ENCODE measurements at places on chromosomes 2 and 18.

GRCh38 chr2:1745171-1746023 lies 1.1 kb upstream of the PXDN start:
- DNase-seq = no peak

DNA sequence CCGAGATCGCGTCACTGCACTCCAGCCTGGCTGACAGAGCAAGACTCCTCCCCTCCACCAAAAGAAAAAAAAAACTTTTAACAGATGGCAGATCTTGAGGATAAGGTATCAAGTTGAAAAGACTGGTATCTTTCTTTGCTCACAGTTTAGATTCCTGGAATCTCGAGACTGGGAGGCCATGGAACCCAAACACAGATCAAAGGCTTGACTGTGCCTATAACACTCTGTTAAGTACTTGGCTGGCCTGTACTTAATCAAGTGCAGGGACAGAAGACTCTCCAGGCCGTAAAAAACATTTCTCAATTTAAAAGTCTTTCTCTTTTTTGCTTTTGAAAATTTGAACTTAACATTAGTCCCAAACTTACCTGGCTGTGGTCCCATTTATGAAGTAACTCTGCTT lies 107.1 kb upstream of the ZNF516 start:
- DNase-seq = no peak

- no peak for DNase-seq
These were observed 246.5 kb downstream of the MYCN start for GRCh38 chr2:16186661-16187481.

DNA sequence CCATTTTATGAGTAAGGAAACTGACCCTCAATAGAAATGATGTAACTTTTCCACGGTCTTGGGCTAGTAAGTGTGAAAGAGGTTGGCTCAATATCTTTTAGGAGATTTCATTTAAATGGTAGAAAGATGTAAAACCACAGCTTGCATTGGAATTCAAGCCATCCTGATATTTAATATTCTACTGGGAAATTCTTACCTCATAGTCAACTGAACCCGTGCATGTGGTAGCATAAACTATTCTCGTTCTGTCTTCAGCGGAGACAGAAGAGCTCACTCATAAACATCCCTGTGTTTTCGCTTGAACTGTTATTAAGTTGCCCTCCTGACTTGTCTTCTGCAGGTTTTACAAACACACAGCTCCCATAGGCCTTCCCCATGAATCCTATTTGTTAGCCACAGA lies 8.5 kb upstream of the SPATS2L start:
- peak; percentile 56 for DNase-seq

DNA sequence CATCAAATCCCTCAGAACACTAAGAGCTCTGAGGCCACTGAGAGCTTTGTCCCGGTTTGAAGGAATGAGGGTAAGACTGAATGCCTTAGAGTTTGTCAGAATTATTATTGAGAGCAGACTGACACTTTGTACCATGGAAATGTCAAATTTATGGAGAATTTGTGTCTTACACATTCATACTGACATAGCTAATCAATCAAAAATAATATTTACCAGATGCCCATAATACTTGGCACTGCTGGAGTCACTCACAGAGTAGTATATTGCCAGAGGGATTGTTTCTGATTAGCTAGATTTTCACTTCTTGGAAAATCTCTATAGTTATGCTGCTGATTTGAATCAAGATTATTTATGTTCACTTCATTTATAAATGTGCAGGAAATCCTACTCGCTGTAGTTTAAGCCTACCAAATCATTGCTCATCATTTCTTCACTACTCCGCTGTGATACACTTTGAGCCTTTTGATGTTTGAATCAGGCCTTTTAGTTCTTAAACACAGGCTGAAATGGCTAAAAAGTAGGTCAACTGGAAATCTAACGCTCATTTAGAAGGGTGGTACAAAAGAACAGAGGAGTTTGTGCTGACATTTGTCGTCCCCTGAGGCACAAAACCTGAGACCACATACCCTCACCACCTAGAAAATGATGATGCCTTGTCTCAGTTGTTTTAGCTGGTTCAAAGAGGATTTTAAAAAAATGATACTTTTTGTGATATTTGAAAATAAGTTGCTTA lies 96.1 kb upstream of the CSRNP3 start:
- DNase-seq = no peak

DNA sequence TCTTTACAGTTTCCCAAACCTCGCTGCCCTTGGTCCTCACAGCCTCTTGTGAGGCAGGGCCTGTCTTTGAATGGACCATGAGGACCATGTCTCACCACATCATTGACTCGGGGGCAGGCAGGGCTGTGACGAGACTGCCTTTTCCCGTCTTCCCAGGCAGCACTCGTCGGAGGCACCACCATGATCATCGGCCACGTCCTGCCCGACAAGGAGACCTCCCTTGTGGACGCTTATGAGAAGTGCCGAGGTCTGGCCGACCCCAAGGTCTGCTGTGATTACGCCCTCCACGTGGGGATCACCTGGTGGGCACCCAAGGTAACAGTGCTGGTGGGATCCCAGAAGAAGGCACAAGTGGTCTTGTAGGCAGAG lies 45.7 kb upstream of the MAPRE3 start:
- no peak for DNase-seq

DNA sequence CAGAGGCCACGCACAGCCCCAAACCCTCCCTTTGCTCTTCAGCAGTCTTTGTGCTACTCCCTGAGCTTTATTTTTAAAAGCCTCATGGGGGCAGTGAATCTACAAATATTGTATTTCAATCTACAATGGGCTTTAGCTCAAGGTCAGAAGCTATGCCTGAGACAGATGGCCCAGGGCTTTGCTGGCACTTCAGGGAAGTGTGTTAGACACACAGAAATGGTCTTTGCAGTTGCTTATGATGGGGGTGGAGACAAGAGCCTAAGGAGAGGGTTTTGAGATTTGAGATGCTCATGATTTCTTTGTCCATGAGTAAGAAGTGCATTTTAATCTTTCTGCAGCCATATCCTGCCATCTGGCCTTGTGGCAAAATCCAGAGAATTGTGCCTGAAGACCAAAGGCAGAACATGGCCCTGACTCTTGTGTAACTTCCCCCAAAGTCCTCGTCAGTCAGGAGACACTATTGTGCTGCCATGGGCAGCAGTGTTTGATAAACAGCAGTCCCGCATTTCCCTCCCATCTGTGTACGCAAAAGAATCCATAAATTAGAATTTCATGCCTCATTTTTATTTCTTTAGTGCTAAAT lies 92.6 kb downstream of the VAPA start:
- no peak for DNase-seq

DNA sequence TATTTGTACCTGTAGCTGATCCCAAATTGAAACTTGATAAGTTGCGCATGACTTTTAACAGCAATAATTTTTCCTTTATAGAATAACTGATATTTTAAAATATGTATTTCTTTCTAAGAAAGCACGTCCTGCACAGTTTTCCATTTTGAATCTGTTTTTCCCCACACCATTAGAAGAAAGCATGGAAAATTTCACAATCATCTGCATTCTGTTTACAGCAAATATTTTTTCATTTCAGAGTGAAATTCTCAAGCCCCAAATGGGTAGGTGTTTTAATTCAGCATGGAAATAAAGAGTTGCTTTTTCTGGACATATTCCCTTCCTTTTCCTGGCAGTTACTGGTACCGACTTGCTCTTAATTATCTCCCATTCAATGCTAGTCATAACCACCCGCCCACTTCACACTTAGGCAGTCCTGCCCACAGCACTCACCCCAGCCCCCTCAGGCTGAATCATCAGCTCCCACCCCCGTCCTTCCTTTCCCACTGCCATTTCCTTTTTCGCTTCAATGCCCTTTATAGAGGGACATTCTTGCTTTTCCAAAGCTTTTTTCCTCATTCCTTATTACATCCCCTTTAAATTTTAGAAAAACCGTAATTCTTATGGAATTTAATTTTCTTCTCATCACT lies 89.2 kb upstream of the GLS start:
- peak; percentile 52 for DNase-seq

DNA sequence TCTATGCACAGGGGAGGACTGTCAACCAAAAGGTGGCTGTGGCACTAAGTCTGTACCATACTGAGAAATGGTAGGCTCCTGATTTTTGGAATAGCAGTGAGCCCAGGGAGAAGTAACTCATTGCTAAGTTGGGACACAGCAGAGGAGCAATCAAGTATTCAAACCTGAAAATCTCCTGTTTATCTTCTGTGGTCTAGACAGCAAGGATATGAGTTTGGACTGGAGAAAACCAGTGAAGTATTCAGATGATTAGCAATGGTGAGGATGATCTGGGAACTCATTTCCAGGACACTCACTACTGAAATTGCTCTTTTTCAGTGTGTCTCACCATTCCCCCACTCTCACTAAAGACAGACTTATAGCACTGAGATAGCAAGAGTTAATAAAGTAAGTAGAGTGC lies 112.0 kb downstream of the GULP1 start:
- DNase-seq = no peak

DNA sequence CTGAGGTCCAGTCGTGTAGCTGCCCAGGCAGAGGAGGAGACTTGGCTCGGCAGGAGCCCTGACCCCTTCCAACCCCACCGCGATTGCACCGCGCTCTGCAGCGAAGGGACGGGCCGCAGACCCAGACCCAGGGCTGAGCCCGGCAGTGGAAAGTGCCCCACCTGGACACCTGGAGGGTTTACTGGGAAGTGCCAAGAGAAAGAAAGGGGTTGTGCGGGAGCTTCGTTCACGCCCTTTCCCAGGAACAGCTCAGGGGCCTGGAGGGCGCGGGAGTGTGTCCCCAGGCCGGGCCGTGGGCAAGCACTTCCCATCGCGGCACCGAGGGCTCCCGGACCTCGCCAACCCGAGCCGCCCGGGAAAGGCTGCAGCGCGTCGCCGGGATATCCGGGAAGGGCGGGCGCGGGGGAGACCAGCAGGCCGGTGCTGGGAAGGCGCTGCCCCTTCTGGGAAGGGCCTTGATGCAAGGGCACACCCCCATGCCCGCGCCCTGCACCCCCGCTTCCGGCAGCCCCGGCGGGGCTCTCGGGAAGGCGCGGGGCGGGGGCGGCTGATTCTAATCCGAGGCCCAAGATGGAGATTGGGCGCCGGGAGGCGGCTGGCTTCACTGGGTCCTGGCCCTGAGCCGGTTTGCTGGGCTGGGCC lies 36.1 kb upstream of the MRPL33 start:
- DNase-seq = peak; percentile 38

- no peak for DNase-seq
These were observed 58.9 kb upstream of the SLC1A4 start for GRCh38 chr2:64930258-64930671.

DNA sequence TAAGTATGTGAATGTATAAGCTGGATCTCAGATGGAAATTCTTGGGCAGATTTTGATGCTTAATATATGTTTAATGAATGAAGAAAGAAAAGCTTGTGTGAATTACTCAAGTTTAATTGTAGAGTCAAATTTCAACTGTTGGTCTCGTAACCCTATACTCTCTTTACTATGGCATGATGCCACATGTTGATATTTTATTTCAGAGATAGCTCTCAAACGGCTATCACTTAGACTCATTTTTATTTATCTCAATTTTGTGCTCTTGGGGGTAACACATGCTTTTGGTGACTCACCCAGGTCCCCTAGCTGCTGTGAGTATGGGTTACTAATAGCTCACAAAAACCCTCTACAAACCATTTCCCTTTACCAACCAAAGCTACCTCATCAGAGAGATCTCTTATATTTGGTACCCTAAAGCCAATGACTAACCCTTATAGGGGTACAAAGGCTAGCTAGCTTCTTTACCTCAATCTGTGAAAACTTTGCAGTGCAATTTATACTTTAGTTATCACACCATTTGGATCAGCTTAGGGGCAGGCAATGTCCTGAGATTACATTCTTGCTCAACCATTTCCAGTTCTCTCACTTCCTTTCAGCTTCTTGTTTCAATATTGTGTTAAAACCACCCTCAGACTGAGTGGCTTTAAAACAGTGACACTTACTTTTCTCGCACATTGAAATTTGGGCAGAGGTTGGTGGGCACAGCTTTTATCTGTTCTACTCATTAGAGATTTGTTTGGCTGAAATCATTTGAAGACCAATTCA lies 240.3 kb downstream of the CDH7 start:
- no peak for DNase-seq

DNA sequence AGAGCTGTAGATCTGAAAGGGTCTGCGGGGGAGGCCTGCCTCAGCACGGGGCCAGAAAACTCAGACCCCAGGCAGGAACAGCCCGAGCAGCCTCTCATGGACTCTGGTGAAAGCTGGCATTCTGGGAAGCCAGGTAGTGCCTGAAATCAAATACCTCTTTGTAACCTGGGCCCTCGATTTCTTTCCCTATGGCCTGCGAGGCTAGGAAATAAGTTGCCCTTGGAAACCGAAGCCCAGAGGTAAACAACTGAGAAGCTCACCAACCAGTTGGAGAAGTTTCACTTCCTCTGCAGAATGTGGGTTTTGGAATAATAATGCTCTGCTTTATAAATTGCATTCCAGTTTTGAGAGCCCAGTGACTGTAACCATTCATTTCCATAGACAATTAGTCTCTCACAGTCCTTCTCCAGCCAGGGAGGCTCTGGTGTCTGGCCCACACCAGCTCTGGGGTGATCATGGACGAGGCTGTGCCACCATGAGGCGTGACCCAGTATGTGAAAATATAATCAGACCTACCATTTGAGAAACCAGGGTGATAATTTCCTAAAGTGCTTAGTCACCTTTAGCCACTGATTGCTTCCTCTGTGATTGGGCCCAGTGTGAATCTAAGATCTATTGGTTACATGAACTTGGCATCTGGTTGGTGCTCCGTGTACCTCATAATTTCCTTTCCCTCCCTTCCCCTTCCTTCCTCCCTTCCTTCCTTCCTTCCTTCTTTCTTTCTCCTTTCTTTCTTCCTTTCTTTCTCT lies 133.1 kb upstream of the PELI1 start:
- no peak for DNase-seq

DNA sequence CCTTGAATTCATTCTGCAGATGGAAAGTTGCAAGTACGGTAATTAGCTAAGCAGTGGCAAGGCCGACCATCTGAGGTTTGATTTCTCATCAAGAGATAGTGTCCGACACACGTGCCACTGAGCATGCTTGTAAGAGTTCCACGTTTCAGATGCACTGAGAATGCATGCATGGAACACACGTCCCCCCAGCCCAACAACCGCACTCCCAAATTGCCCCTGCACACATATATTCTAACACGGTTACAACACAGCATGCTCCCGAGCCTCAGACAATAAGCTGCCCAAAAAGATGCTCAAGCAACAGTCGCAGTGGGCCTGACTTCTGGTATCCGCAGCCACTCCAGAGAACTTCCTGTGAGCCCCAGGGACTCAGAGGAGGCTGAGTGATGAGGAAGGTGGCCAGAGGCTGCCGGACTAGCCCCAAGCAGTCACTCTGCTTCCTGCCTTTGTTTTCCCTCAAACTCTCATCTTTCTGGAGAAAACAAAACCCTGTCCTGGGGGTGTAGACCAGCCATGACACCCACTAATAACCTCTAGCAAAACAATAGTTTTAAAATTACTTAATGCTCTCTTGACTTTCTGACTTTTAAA lies 204.0 kb downstream of the TGIF1 start:
- no peak for DNase-seq

DNA sequence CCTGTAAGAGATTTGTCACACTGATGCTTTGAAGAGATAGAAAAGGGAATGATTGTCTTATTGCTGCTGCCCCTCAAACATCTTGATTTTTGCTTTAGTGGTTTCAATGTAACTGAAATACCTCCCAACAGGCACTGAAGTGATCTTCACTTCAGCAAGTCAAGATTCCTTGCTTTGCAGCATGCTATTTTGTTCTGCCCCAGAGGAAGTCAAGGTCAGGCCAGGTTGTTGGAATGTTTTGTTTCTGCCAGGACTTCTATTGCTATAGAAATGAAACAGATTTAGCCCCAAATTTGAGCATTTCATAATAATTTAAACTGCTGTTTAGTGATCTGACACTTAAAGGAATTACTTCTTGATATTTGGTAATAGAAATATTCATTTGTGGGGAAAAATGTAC lies 277.6 kb downstream of the ZNF804A start:
- DNase-seq = peak; percentile 17
